ENCODE measurements at places on chromosomes 13 and 19. TPM values are rescaled to one million over a fixed set of nuclear protein-coding genes. Genes with fewer than 3 reads are reported as not detected.

FFAR3 gene
- total RNA-seq: 0.70 TPM

ANO8 gene
- 15.9 TPM for total RNA-seq

MTUS2 gene
- total RNA-seq: 1.9 TPM

CEACAM20 gene
- total RNA-seq: not detected

PRODH2 gene
- not detected for total RNA-seq

DACT3 gene
- not detected for total RNA-seq

FPR3 gene
- total RNA-seq: not detected

SBK2 gene
- not detected for total RNA-seq

GRCh38 chr13:99150575-99151361 is 49.9 kb upstream of the UBAC2 start:
- DNase-seq: no peak

DNA sequence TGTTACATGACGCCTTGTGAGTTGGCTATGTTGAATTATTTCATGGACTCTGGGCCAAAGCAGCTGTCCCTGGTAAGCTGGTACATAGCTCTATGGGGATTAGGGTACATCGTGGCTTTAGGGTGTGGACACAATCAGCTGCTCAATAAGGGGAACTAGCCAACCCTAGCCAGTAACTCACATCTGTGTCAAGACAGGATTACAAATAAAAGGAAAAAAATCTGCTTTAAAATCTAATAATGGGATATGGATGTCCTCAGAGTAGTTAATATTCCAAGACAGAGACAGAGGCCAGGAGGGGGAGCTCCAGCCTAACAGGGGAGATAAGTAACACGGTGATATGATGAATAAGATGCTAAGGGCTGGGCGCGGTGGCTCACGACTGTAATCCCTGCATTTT is 21.1 kb upstream of the ZNF766 start:
- peak; percentile 13 for DNase-seq

DNA sequence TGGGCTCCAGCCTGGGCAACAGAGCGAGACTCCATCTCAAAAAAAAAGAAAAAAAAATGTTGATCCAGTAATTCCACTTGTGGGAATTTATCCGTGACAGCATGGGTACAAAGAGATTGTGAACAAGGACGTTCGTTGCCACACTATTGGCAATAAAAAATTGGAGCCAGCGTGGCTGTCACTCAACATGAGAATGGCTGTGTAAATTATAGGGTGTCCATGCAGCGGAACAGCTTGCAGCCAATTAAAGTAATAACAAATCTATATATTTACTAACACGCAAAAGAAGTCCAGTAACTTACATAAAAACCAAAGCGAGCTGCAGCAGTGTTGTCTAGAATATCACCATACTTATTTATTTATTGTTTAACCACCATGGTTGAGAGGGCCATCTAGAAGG is 19.3 kb downstream of the DPF1 start:
- no peak for DNase-seq

- no peak for DNase-seq
These were observed 741 bp upstream of the CADM4 start for GRCh38 chr19:43640424-43640757.

- DNase-seq: no peak
These were observed 12.0 kb downstream of the CYP4F3 start for GRCh38 chr19:15652559-15653278.

DNA sequence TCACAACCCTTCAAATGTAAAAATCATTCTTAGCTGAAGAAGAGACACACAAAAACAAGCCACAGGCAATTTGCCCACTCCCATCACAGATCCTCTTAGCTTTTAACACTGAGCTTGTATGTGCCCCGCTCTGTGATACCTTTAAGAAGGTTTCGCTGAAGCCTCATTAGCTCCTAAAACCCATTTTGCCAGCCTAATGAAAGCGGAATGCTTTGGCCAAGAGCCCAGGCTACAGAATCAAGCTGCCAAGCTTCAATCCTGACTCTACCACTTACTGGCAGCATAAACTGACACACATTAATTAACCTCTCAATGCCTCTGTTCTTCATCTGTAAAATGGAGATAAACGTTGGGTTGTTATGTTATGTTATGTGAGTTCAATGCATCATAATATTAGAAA is 10.5 kb downstream of the ZNF112 start:
- no peak for DNase-seq

DNA sequence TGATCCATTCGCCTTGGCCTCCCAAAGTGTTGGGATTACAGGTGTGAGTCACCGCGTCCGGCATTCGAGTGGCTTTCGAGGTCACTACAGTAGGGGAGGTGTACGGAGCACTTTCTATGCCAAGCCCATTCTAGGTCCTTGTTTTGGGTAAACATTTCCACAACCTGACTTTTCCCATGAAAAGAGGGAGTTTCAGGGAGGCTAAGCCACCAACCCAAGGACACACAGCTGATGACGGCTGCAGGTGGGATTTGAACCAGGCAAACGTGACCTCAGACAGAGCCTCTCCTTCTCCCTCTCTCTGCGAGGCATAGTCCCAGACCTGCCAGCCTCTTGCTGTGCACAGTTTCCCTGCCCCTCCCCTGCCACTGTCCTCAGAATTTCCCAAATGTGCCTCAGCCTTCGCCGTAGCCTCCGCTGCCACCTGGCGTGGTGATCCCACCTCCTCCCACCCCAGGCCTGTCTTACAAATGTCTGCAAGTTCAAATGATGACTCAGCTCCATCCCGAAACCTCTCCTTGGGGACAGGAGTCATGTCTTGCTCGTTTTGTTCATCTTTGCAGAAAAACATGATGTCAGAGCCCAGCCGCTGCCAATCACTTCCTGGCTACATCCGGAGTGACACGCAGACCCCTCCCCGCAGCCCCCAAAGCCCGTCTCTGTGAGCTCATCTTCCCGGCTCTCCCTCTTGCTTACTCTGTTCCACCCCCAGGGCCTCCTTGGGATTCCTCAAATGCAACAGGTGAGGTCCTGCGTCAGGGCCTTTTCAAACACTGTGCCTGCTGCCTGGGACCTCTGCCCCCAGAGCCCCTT is 6.6 kb upstream of the GADD45B start:
- no peak for DNase-seq

DNA sequence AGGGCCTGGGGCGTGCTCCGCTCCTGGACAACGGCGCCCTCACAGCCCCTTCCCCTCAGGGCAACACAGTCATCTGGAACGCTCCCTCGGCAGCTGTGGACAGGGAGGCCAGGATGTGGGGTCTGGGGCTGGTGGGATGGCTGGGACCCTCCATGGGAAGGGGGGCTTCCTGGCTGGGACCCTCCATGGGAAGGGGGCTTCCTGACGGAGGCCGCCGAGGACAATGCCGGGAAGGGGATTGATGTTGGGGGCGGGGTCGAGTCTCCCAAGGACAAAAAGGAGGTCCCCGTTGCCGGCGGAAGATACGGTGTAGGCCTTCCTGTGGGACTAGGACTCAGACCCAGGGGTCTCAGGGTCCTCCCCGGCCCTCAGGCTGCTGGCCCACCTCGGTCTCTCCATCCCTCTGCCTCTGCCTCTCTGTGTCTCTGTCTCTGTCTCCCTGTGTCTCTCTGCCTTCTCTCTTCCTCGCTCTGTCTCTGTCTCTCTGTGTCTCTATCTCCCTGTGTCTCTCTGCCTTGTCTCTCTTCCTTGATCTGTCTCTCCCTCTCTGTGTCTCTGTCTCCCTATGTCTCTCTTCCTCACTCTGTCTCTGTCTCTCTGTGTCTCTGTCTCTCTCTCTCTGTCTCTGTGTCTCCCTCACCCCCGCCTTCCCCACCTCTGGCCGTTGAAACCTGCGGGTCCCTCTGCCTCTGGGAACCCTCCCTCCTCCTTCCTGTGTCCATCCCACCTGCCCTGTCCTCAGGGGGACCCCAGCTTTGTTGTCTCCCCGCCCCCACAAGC is 2.7 kb upstream of the MADCAM1 start:
- DNase-seq: no peak

GRCh38 chr19:55649268-55650125 is 1.5 kb downstream of the CCDC106 start:
- DNase-seq: no peak

DNA sequence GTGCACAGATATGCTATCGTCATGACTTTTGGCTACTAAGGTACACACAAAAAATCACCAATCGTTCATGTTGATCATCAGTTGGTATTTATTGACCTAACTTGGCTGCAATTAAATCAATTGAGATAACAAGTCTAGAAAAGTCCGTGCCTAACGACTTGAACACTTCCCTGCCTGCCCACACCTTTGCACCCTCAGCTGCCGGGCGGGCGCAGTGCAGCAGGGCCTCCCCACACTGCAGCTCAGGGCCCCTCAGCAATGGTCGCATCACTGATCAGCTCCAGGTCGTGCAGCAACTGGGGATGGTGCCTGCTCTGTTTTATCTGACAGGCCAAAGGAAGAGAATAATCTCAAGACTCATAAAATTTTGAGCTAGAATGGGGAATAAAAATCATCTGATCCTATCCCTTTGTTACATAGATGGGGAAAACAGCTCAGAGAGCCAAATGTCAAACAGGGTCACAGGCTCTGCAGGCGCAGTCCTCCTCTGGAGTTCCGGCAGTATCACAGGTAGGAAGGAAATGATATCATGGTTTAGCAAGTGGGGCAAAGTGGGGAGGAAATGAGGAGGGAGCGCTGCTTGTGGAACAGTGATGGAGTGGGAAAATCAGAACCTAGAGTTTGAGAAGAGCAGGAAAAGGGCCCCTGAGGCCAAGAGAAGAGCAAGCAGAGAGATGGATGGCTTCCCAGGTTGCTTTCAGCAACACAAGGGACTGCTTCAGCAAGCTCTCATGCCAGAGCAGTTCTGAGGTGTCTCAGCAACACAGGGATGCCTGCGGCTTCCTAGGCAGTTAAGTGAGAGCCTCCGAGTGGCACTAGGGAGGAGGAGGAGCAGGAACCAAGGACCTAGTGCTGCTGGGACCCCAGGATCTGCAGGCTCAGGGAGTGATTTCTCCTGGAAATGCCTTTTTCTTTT is 57.5 kb downstream of the SLC7A1 start:
- DNase-seq: no peak

GRCh38 chr13:110183910-110184309 is 123.0 kb downstream of the COL4A1 start:
- no peak for DNase-seq

GRCh38 chr13:104962411-104962810 is 1573.1 kb downstream of the EFNB2 start:
- DNase-seq: no peak

DNA sequence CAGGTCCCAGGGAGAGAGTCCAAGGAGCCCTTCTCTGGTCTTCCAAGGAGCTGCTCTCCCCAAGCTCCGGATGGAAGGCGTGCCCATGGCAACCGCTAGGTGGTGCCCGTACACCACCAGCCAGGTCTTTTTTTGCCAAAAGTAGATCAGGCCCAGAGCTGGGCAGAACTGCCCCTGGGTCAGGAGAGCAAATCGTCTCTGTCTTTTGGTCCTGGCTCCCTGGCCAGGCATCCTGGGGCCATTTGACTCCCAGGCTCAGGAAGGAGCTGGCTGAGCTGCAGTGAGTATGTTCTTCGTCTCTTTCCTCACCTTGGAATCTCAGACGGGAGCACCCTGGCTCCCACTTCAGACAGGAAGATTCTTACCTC is 24.6 kb upstream of the BCL3 start:
- peak; percentile 73 for DNase-seq

- DNase-seq: no peak
These were observed 158.4 kb downstream of the RNF17 start for GRCh38 chr13:24922387-24922744.

GRCh38 chr19:41705393-41706174 is 2.8 kb upstream of the CEACAM5 start:
- DNase-seq: no peak
